Right forelimb (tissue), 1 donor: ENCODE measurements at places on chromosomes 1 and 21.
A peak's percentile ranks its signal among the peaks of the same experiment; 100 is the strongest.

DNA sequence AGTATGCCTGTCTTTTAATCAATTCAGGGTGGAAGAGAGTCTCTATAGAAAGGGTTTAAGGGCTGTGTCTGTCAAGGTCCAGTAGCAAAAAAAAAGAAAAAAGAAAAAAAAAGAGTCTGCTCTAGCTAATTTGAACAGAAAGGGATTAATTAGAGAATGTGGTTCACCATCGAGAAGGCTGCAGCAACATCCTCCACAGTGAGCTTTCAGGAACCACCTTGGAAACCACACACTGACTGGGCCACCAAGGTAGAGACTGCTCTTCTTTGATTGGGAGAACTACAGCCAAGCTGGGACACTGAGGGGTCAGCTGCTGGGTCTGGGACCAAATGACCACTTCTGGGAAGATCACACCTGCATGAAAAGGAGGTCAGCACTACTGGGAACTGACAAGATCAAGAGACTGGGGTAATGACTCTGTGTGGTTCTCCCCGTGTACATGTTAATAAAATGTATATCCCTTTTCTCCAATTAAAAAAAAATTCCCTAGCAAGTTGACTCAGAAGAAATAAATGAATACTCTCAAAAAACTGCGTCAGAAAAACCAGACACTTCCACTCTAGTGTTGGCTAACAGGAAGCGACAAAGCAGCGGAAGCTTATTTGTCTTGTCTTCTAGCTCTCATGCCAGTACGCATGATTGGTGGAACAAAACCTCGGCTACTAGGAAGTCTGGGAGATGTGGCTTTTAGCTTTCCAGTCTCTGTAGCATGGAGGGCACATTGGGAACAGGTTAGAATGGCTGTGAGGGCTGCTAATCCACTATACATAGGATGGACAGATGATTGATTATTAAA, 60.0 kb upstream of the IVNS1ABP start:
- DNase-seq, result no peak

DNA sequence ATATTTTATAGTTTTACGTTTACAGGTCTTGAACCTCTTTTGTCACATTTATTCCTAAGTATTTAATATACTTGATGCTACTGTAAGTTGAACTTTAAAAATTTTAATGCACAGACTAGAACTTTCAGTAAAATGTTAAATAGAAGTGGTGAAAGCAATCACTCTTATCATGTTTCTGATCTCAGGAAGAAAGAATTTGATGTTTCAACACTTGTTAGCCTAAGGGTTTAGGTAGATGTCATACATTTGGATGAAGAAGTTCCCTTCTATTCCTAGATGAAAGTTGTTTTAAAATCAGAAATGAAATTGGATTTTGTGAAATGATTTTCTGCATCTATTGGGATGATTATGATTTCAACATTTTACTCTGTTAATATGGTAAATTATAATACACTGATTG, 63.6 kb upstream of the TTLL7 start:
- DNase-seq, result no peak

DNA sequence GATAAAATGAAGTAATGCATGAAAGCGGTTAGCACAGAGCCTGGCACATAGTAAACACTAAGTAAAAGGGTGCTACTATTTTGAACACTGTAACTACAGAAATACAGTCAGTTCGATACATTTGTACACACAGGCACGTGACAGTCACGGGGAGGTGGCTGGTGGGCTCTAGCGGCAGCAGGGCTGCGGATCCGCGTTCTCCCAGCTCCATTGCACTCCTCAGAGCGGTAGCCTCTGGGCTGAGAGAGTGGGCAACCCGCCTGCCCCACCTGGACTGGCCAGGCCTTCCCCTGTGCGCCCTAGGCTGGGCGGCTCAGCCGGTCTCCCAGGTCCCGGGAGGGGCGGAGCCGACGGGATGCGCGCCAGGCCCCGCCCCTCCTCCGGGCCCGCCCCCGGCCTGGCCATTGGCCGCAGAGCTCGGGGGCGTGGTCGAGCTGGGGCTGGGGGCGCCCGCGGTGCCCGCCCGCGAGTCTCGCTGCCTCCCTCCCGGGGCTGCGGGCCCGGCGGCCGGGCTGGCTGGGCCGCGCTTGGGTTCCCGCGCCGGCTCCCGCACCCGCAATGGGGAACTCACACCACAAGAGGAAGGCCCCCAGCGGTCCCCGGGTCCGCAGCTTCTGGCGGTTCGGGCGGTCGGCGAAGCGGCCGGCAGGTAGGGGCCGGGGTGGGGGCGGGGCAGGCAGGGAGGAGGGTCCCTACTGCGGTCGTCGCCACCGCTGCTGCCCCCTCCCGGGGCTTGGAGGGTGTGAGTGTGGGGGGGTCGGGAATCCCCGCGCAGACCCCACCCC, 51.2 kb upstream of the SYNC start:
- peak; percentile 80 for DNase-seq

DNA sequence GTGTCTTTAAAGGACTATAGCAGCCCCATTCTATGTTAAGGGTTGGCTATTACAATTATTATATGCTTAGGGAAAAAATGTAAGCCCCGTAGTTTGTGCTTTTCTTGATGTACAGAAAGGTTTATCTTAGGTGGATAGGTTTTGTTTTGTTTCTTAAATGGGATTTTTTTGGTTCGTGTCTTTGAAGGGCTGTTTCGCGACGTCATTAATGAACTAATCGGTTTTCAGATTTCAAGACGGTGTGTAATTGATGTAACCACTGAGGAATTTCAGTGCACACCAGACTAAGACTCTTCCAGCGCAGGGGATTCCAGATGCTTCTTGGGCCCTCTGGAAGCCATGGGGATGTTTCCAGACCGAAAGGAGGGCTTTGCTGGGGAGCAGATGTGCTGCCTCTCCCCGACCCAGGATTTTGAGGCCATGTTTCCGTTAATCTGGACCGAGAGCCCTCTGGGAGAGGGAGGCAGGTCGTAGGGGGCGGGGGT, 4.8 kb upstream of the SIM2 start:
- no peak for DNase-seq

DNA sequence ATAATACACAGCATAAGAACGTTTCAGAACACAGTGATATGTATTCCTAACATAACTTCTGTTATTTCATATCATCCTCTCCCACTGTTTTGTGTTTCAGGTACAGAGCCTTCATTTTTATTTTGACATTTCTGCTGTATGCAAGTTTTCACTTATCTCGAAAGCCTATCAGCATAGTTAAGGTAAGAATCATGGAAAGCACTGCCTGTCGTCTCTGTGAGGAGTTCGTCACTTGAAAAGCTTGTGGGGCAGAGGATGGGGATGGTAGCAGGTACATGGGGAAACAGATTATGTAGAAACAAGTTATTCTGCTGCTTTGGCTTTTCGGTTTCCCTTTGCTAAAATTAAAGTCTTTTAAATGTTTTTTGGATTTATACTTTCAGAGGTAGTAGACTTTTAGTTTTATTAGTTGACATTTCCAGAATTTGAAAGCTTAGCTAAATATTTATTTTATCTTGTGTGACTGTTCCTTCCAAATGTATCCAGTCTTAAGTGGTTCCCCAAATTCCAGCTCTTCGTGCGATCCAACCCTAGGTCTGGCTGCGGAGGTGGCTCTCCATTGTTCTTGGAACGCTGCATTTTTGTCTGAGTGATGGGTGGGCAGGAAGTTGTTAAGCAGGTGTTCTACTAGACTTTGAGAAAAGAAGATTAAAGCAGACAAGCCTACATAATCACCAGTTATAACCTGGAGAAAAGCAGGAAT, 12.2 kb downstream of the SLC37A1 start:
- DNase-seq, result no peak

GRCh38 chr1:20165522-20165951, 20.4 kb upstream of the UBXN10 start:
- no peak for DNase-seq
